ENCODE measurements at places on chromosomes 6 and 20. TPM values are rescaled to one million over a fixed set of nuclear protein-coding genes. Genes with fewer than 3 reads are reported as not detected.
A peak's percentile ranks its signal among the peaks of the same experiment; 100 is the strongest.

DNA sequence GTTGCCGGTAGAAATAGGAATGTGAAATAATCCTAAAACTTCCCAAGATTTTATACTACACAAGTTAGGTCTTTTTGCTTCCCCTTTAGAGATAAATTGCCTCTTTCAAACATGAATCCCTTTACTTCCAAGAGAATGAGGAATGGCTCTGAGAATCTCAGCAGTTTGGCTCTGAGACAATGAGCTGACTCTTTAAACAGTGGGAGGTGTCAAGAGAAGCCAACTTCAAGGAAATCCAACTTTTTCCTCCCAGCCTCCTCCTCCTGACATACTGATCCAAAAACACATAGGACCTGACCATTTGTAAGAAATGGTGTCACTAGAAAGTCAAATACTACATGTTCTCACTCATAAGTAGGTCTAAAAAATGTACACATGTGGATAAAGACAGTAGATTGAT lies 154.2 kb downstream of the ALDH8A1 start:
- H3K27ac ChIP-seq: no peak overlapping the region
- H3K4me3 ChIP-seq: no peak overlapping the region
- no peaks in the 10 kb centered on the region for H3K4me1 ChIP-seq
- no peak for DNase-seq
- no peaks in the 10 kb centered on the region for H3K27me3 ChIP-seq

GRCh38 chr20:32906871-32907495 lies 48.3 kb downstream of the EFCAB8 start:
- H3K4me3 ChIP-seq: no peak overlapping the region
- no peak for DNase-seq
- no peak overlapping the region for H3K27ac ChIP-seq
- H3K27me3 ChIP-seq: no peaks in the 10 kb centered on the region
- no peaks in the 10 kb centered on the region for H3K4me1 ChIP-seq

DNA sequence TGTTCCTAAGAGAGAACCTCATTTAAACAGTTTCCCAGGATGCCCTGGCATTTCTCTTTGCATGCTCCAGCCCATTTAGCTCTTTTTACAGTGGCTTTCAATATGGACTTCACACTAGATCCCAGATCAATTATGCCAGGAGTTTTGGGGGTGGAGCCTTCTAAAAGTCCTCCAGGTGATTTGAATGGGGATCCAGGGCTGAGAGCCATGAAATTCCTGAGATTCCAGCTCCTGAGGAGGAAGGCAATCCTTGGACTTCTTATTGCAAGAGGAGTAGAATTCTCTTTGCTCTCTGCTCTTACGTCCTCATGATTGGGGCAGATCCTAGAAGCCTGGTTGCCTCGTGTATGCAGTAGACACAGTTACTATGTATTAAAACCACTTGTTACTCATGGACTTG lies 184.2 kb downstream of the DHX35 start:
- no peaks in the 10 kb centered on the region for H3K4me1 ChIP-seq
- DNase-seq: no peak
- H3K27me3 ChIP-seq: no peaks in the 10 kb centered on the region
- no peak overlapping the region for H3K27ac ChIP-seq
- no peaks in the 10 kb centered on the region for H3K36me3 ChIP-seq
- no peak overlapping the region for H3K4me3 ChIP-seq

- H3K4me3 ChIP-seq: no peak overlapping the region
- H3K27me3 ChIP-seq: no peaks in the 10 kb centered on the region
- peaks cover 14% of the 10 kb centered on the region for H3K4me1 ChIP-seq
- H3K36me3 ChIP-seq: no peaks in the 10 kb centered on the region
- DNase-seq: no peak
Observed at GRCh38 chr6:7085911-7086310, 21.9 kb upstream of the RREB1 start.

The FAM135A gene
- total RNA-seq: 83.0 TPM

- H3K4me1 ChIP-seq: peaks cover 14% of the 10 kb centered on the region
- H3K4me3 ChIP-seq: no peak overlapping the region
- H3K27ac ChIP-seq: no peak overlapping the region
- H3K27me3 ChIP-seq: no peaks in the 10 kb centered on the region
Observed at GRCh38 chr20:50546729-50547314, 36.6 kb downstream of the PTPN1 start.

The TRIM15 gene
- not detected for total RNA-seq

GRCh38 chr6:148491638-148492251 lies 149.1 kb downstream of the SASH1 start:
- H3K36me3 ChIP-seq: no peaks in the 10 kb centered on the region
- no peak for DNase-seq
- no peak overlapping the region for H3K4me3 ChIP-seq
- H3K27me3 ChIP-seq: no peaks in the 10 kb centered on the region
- no peak overlapping the region for H3K27ac ChIP-seq

- no peaks in the 10 kb centered on the region for H3K36me3 ChIP-seq
- peaks cover 25% of the 10 kb centered on the region for H3K4me1 ChIP-seq
- H3K27ac ChIP-seq: no peak overlapping the region
- no peaks in the 10 kb centered on the region for H3K27me3 ChIP-seq
- DNase-seq: no peak
- peak overlapping the region; percentile 57 for H3K4me3 ChIP-seq
Observed at GRCh38 chr6:10720265-10720959, 2.5 kb upstream of the TMEM14C start.

The ZSCAN23 gene
- total RNA-seq: 3.3 TPM

The RIPPLY2 gene
- total RNA-seq: not detected

- no peak for DNase-seq
- H3K27ac ChIP-seq: no peak overlapping the region
- no peaks in the 10 kb centered on the region for H3K36me3 ChIP-seq
- H3K4me3 ChIP-seq: no peak overlapping the region
- no peaks in the 10 kb centered on the region for H3K4me1 ChIP-seq
Observed at GRCh38 chr6:31173406-31173805, 2.9 kb upstream of the POU5F1 start.

The TRIM27 gene
- 84.3 TPM for total RNA-seq

- no peaks in the 10 kb centered on the region for H3K27me3 ChIP-seq
- H3K4me1 ChIP-seq: no peaks in the 10 kb centered on the region
- H3K4me3 ChIP-seq: no peak overlapping the region
- H3K36me3 ChIP-seq: no peaks in the 10 kb centered on the region
- no peak for DNase-seq
Observed at GRCh38 chr6:144777249-144777648, 492.1 kb downstream of the UTRN start.

DNA sequence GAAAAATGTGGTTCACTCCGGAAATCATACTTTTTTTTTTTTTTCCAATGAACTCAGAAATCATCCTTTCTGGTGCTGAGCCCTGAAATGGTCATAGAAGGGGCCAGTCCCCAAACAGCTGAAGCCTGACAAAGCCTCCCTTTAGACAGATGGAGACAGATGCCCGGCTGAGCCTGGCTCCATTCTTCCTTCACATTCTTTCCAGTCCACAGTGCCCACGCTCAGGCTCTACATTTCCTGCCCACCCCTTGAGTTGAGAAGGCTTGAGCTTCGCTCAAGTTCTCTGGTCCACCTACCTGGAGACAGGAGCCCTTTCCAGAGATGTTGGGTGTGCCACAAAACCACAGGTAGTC lies 41.2 kb downstream of the KCNK5 start:
- H3K27me3 ChIP-seq: no peaks in the 10 kb centered on the region
- no peaks in the 10 kb centered on the region for H3K36me3 ChIP-seq
- DNase-seq: no peak
- no peak overlapping the region for H3K4me3 ChIP-seq
- no peak overlapping the region for H3K27ac ChIP-seq

DNA sequence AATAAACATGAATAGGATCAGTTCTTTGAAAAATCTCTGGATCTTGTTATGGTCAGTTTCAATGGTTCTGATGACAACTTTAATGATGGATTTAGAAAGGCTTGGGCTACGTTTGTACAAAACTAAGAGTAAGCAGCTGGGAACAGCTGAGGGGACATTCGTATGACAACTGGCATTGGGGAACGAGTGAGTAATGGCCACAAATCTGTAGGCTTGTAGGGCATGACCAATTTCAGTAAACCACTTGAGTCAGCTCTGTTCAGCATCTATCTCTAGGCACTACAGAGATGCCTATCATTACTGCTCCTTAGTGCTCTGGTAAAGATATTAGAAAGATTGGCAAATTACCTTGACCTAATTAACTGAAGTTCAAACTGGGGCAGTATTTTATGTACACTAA lies 1375.6 kb downstream of the EPHA7 start:
- no peak for DNase-seq
- H3K36me3 ChIP-seq: no peaks in the 10 kb centered on the region
- H3K4me3 ChIP-seq: no peak overlapping the region
- no peaks in the 10 kb centered on the region for H3K27me3 ChIP-seq
- H3K27ac ChIP-seq: no peak overlapping the region

Data from Karpas-422 (cell line).